ENCODE measurements at places on chromosomes 3 and 15. TPM values are rescaled to one million over a fixed set of nuclear protein-coding genes. Genes with fewer than 3 reads are reported as not detected.

The IQCF5 gene
- total RNA-seq: not detected

The ADAMTS17 gene
- total RNA-seq: 1.7 TPM

The DZIP3 gene
- total RNA-seq: 9.6 TPM

The HRG gene
- total RNA-seq: not detected

The RAD18 gene
- total RNA-seq: 34.5 TPM

The NUP210 gene
- total RNA-seq: 194 TPM

The CHRFAM7A gene
- total RNA-seq: not detected

The CPN2 gene
- not detected for total RNA-seq

The PTH1R gene
- total RNA-seq: not detected

The FGF12 gene
- total RNA-seq: not detected

The LOXL1 gene
- total RNA-seq: 0.70 TPM

The SENP8 gene
- total RNA-seq: 1.3 TPM

The GABRA5 gene
- total RNA-seq: not detected

The CPNE9 gene
- 0.36 TPM for total RNA-seq

The TIMP4 gene
- not detected for total RNA-seq

The PLSCR4 gene
- not detected for total RNA-seq

The USP50 gene
- total RNA-seq: 0.43 TPM

The NR2E3 gene
- total RNA-seq: not detected

The KCNAB1 gene
- not detected for total RNA-seq

The AMOTL2 gene
- total RNA-seq: not detected

The OR5K2 gene
- not detected for total RNA-seq

The INAFM2 gene
- 9.9 TPM for total RNA-seq

The P4HTM gene
- 37.9 TPM for total RNA-seq

The TMEM40 gene
- not detected for total RNA-seq

The ATP10A gene
- 60.2 TPM for total RNA-seq

The CCDC54 gene
- total RNA-seq: not detected

The SOX2 gene
- not detected for total RNA-seq

The MITF gene
- not detected for total RNA-seq

The ARHGEF26 gene
- 0.09 TPM for total RNA-seq

The BFSP2 gene
- 1.0 TPM for total RNA-seq

The MUC20 gene
- 5.3 TPM for total RNA-seq

The LRTM1 gene
- total RNA-seq: not detected

The KLHL40 gene
- not detected for total RNA-seq

The SGO1 gene
- total RNA-seq: 29.7 TPM

The FAM81A gene
- total RNA-seq: 1.2 TPM

The SHISA5 gene
- total RNA-seq: 140 TPM

The APBA2 gene
- 7.0 TPM for total RNA-seq

The LTK gene
- 1.7 TPM for total RNA-seq

The CDHR4 gene
- not detected for total RNA-seq

The CHRNA7 gene
- not detected for total RNA-seq

The WDR72 gene
- not detected for total RNA-seq

Measured in T-helper 2 cell treated with Interferon-gamma antibody and Interleukin-4, amounts not matched to agents 100 ng/mL and 5 ng/mL, for 36 hours (primary cell).